ENCODE measurements at places on chromosomes 4 and X. TPM values are rescaled to one million over a fixed set of nuclear protein-coding genes. Genes with fewer than 3 reads are reported as not detected.
A peak's percentile ranks its signal among the peaks of the same experiment; 100 is the strongest.

GRCh38 chr4:138229160-138229559 lies 13.0 kb downstream of the SLC7A11 start:
- H3K4me3 ChIP-seq = no peak overlapping the region

- no peak overlapping the region for H3K4me3 ChIP-seq
- no peaks in the 10 kb centered on the region for H3K4me1 ChIP-seq
- no peaks in the 10 kb centered on the region for H3K36me3 ChIP-seq
- H3K27me3 ChIP-seq = no peaks in the 10 kb centered on the region
- no peak for DNase-seq
Observed at GRCh38 chr4:14812101-14812500, 190.2 kb upstream of the CPEB2 start.

- H3K4me1 ChIP-seq = peaks cover 7% of the 10 kb centered on the region
- peaks cover 63% of the 10 kb centered on the region for H3K27me3 ChIP-seq
- peak overlapping the region; percentile 97 for H3K4me3 ChIP-seq
- H3K27ac ChIP-seq = no peak overlapping the region
- no peaks in the 10 kb centered on the region for H3K36me3 ChIP-seq
- DNase-seq = peak; percentile 61
Observed at GRCh38 chr4:180057891-180058671, 2185.1 kb upstream of the TENM3 start.

- H3K27ac ChIP-seq = no peak overlapping the region
- H3K4me3 ChIP-seq = peak overlapping the region; percentile 74
- peaks cover 57% of the 10 kb centered on the region for H3K27me3 ChIP-seq
- peak; percentile 73 for DNase-seq
- no peaks in the 10 kb centered on the region for H3K36me3 ChIP-seq
Observed at GRCh38 chr4:7193030-7193958, 956 bp downstream of the SORCS2 start.

GRCh38 chr4:168707205-168707604 lies 210.4 kb downstream of the PALLD start:
- no peak overlapping the region for H3K27ac ChIP-seq
- DNase-seq = no peak
- H3K4me1 ChIP-seq = no peaks in the 10 kb centered on the region
- H3K27me3 ChIP-seq = no peaks in the 10 kb centered on the region
- H3K4me3 ChIP-seq = no peak overlapping the region

GRCh38 chrX:145609951-145610511 lies 207.6 kb upstream of the SLITRK2 start:
- DNase-seq = no peak
- no peaks in the 10 kb centered on the region for H3K36me3 ChIP-seq
- no peak overlapping the region for H3K4me3 ChIP-seq

- no peaks in the 10 kb centered on the region for H3K27me3 ChIP-seq
- no peaks in the 10 kb centered on the region for H3K36me3 ChIP-seq
- H3K4me3 ChIP-seq = no peak overlapping the region
- no peak for DNase-seq
- H3K27ac ChIP-seq = no peak overlapping the region
Observed at GRCh38 chr4:1298461-1298860, 8.8 kb downstream of the MAEA start.

DNA sequence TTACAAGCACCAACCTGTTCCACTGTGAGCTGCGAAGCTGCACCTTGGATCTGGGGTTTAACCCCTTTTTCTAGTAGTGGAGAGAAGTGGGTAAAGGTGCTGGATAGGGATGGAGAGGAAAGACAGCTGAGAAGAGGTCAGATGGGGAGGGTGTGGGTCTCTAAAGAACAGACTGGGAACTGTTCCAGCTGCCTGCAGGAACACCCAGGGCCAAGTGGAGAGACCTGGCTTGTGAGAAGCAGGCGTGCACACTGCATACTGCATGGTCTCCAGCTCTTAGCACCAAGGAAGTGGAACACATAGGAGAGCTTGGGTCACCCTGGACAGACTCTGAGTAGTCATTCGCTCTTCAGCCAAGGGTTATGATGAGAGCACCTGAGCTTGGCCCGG lies 16.1 kb downstream of the BCOR start:
- no peak for DNase-seq
- no peaks in the 10 kb centered on the region for H3K36me3 ChIP-seq
- peaks cover 81% of the 10 kb centered on the region for H3K4me1 ChIP-seq
- peaks cover 45% of the 10 kb centered on the region for H3K27me3 ChIP-seq
- H3K4me3 ChIP-seq = no peak overlapping the region
- no peak overlapping the region for H3K27ac ChIP-seq

GRCh38 chr4:37051111-37051510 lies 193.4 kb upstream of the NWD2 start:
- no peak overlapping the region for H3K4me3 ChIP-seq
- no peaks in the 10 kb centered on the region for H3K36me3 ChIP-seq
- no peak overlapping the region for H3K27ac ChIP-seq
- H3K4me1 ChIP-seq = no peaks in the 10 kb centered on the region
- H3K27me3 ChIP-seq = no peaks in the 10 kb centered on the region
- no peak for DNase-seq

DNA sequence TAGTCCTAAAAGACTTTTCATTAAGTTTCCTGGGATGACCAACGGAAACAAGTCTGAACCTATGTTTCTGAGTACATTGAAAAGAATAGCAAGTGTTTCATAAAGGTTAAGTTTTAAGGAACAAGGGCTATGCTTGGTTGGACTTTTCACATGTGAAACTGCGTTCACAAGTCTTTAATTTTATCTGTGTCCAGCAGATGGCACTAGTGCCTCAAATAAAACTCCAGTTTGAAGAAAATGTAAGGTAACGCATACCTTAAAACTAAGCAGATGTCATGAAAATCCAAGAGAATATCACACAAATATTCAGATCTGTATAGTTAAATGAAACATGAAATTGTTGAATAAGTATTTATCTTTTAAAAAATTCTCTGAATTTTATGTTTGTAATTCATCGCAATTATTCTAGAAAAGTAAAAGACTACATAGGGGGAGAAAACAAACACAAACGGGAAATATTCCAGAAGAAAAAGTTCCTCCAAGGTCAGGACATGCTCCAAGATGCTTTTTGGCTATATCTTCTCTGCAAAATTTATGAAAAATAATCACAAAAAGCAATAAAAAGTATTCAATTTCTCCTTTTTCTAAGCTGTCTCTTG lies 89.6 kb upstream of the MAD2L1 start:
- H3K4me1 ChIP-seq = peaks cover 10% of the 10 kb centered on the region
- no peak overlapping the region for H3K4me3 ChIP-seq
- no peaks in the 10 kb centered on the region for H3K36me3 ChIP-seq
- no peaks in the 10 kb centered on the region for H3K27me3 ChIP-seq
- peak; percentile 75 for DNase-seq
- no peak overlapping the region for H3K27ac ChIP-seq

GRCh38 chrX:46918434-46918833 lies 6.2 kb downstream of the JADE3 start:
- H3K27me3 ChIP-seq = no peaks in the 10 kb centered on the region
- H3K27ac ChIP-seq = no peak overlapping the region
- H3K4me3 ChIP-seq = no peak overlapping the region
- H3K36me3 ChIP-seq = peaks cover 7% of the 10 kb centered on the region

- H3K4me3 ChIP-seq = no peak overlapping the region
- H3K4me1 ChIP-seq = no peaks in the 10 kb centered on the region
- H3K27ac ChIP-seq = no peak overlapping the region
- H3K27me3 ChIP-seq = no peaks in the 10 kb centered on the region
- no peak for DNase-seq
Observed at GRCh38 chrX:56757327-56757726, 28.3 kb downstream of the NBDY start.

DNA sequence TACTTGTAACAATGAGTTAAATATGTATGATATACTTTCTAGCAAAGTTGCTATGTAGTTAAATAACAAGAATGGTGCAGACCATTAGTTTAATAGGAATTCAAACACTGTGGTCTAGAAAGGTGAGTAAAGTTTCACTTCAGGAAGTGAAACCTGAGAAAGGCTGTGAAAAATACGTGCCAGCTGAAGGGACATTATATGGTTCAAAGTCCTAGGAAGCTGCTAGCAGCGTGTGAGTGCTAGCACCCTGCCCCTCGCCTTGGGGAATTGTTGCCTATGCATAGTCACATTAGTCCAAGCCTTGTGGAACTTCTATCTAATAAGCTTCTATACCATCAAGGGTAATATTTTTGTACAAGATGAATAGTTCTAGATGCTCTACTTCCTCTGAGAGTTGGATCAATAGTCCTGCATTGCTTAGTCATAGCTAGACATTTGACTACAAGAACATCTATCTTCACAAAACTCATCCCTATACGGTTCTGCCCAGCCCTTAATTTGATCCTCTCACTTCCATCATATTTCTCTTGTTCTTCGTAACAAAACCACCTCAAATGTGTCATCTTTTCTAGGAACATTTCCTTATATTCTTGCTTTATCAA lies 45.8 kb upstream of the ARSJ start:
- H3K36me3 ChIP-seq = no peaks in the 10 kb centered on the region
- no peaks in the 10 kb centered on the region for H3K27me3 ChIP-seq
- no peak overlapping the region for H3K27ac ChIP-seq
- H3K4me1 ChIP-seq = no peaks in the 10 kb centered on the region

DNA sequence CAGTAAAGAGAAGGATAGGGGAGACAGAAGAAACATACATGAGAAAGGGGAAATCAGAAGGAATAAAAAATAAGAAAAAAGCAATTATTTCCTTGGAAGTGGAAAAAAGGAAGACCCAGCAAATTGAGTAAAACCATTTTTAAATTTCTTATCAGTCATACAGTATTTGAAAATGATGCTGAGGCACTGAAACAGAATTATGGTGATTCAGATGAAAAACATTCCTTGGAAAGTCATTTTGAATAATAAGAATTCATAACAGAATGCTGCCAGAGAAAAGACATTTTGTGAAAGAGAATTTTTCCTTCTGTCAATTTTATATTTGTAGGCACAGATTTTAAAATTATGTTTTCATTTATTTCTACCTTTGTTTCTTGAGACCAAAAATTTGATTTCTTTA lies 895.5 kb upstream of the EPHA5 start:
- no peaks in the 10 kb centered on the region for H3K4me1 ChIP-seq
- no peaks in the 10 kb centered on the region for H3K27me3 ChIP-seq
- H3K36me3 ChIP-seq = no peaks in the 10 kb centered on the region
- H3K27ac ChIP-seq = no peak overlapping the region
- no peak overlapping the region for H3K4me3 ChIP-seq

DNA sequence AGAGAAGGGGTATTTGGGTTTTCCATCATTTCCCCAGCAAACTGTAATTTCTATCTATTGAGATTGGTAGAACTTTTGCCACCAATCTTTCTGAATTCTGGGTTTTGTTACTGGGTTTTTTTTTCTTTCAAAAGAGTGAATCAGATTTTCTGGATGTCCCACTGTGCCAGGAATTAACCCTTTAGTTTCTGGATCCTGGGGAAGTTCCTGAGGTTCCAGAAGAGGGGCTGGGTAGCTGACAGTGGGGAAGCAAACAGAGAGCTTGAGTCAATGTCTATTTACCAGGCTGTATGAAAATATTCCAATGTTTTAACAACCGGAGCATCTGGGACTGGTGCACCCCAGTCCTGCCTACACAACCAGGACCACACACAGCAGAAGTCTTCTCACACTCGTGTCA lies 25.8 kb upstream of the SOD3 start:
- no peaks in the 10 kb centered on the region for H3K27me3 ChIP-seq
- DNase-seq = no peak
- no peak overlapping the region for H3K27ac ChIP-seq
- peaks cover 7% of the 10 kb centered on the region for H3K4me1 ChIP-seq

GRCh38 chr4:186351668-186352194 lies 85.7 kb downstream of the F11 start:
- peaks cover 13% of the 10 kb centered on the region for H3K4me1 ChIP-seq
- peaks cover 14% of the 10 kb centered on the region for H3K27me3 ChIP-seq
- H3K4me3 ChIP-seq = no peak overlapping the region
- H3K36me3 ChIP-seq = no peaks in the 10 kb centered on the region

DNA sequence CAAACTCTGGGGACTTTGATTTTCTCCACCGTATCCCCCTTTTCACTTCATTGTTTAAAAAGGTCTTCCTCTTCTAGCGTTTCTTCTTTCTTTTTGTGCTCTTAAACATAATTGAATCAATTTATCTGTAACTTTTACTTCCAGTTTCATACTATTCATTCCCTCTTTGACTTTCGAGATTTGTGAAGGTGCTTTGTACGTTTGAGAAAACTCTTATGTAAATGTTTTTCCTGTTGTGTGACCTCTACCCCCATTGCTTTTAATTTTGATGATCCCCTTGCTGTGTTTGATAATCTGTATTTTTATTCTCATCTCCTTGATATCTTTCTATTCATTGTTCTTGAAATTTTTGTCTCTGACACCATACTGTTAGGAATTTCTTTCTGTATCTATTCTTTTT lies 4.8 kb downstream of the USP38 start:
- no peak for DNase-seq
- no peak overlapping the region for H3K27ac ChIP-seq
- peaks cover 13% of the 10 kb centered on the region for H3K4me1 ChIP-seq
- H3K36me3 ChIP-seq = no peaks in the 10 kb centered on the region

- no peaks in the 10 kb centered on the region for H3K36me3 ChIP-seq
- no peaks in the 10 kb centered on the region for H3K4me1 ChIP-seq
- H3K27ac ChIP-seq = no peak overlapping the region
- no peaks in the 10 kb centered on the region for H3K27me3 ChIP-seq
- no peak overlapping the region for H3K4me3 ChIP-seq
- DNase-seq = no peak
Observed at GRCh38 chr4:64520421-64520820, 111.2 kb upstream of the TECRL start.

GRCh38 chr4:82381235-82381634 lies 7.4 kb upstream of the HNRNPD start:
- H3K4me3 ChIP-seq = no peak overlapping the region
- H3K4me1 ChIP-seq = no peaks in the 10 kb centered on the region
- H3K27me3 ChIP-seq = no peaks in the 10 kb centered on the region
- H3K36me3 ChIP-seq = no peaks in the 10 kb centered on the region
- H3K27ac ChIP-seq = no peak overlapping the region
- DNase-seq = no peak

DNA sequence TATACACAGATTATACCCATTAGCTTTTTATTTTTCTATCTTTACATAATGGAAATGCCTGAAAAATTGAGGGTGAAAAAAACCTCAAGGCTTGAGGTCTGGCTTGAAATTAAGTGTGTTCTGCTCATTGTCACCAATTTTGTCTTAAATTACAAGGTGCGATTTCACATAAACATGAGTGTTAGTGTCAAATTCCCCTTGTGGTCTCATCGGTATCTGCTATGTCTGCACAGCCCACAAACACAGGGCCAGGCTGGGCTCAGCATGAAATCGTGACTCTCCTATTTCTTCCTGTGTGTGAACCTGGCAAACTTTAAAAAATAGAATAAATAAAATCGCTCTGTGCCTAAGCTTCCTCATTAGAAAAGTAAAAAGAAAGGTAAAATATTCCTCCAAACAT lies 109.1 kb downstream of the CRLF2 start:
- peaks cover 18% of the 10 kb centered on the region for H3K4me1 ChIP-seq
- no peaks in the 10 kb centered on the region for H3K27me3 ChIP-seq
- H3K36me3 ChIP-seq = no peaks in the 10 kb centered on the region
- no peak overlapping the region for H3K27ac ChIP-seq
- no peak overlapping the region for H3K4me3 ChIP-seq

CXCL13 gene
- total RNA-seq = not detected

SMIM14 gene
- total RNA-seq = 43.5 TPM

FMR1NB gene
- not detected for total RNA-seq

PAQR3 gene
- total RNA-seq = 80.8 TPM

RNF4 gene
- total RNA-seq = 96.4 TPM

LAMTOR3 gene
- 58.4 TPM for total RNA-seq

NHS gene
- total RNA-seq = 3.9 TPM

ITGB1BP2 gene
- total RNA-seq = 0.99 TPM

RBMXL3 gene
- total RNA-seq = not detected

NKX6-1 gene
- total RNA-seq = 0.79 TPM

DDX60 gene
- 7.8 TPM for total RNA-seq

FABP2 gene
- not detected for total RNA-seq

HS3ST1 gene
- not detected for total RNA-seq

AIFM1 gene
- 26.2 TPM for total RNA-seq

RIBC1 gene
- total RNA-seq = 0.62 TPM

CD99L2 gene
- 48.1 TPM for total RNA-seq

GABRG1 gene
- total RNA-seq = not detected

FHDC1 gene
- 4.8 TPM for total RNA-seq

S100G gene
- not detected for total RNA-seq

Measured in neural progenitor cell (in vitro differentiated cells).